ENCODE measurements at places on chromosomes 7 and 10.

DNA sequence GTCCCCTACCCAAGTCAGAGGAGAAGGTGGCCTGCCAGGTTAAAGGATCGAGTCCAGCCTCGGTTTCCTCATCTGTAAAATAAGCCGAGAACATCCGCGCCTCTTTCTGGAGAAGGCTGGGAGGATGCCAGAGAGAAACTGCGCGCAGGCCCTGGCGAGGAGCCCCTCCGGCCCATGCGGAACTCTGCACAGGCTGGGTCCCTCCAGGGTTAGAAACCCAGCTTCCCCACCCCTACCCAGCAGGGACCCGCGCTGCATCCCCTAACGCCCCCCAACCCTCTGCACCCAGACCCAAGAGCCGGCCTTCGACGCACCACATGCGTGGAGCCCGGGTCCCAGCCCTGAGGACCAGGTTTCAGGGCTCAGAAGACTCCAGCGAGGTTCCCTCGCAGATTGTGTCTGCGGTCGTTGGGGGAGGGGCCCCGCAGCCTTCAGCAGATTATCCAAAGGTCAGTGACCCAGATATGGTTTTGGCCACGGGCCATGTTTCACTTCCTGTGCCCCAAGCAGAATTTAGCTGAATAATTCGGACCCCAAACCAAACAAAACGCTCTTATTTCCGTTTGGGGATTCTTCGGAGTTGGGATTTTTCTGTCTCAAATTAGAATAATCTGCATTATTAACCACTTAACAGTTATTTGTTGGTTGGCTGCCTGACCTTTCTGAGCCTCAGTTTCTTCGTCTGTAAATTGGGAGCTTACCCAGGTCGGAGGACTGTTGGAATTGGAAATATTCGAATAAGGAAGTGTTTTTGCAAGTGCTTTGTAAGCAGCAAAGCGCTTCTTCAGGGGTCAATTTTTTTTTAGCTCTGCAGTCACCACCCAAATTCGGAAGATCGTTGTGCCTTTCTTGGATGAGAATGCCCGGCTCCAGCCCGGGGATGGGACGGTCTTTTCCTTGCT lies 167.7 kb downstream of the UBE2H start:
- DNase-seq, result no peak

DNA sequence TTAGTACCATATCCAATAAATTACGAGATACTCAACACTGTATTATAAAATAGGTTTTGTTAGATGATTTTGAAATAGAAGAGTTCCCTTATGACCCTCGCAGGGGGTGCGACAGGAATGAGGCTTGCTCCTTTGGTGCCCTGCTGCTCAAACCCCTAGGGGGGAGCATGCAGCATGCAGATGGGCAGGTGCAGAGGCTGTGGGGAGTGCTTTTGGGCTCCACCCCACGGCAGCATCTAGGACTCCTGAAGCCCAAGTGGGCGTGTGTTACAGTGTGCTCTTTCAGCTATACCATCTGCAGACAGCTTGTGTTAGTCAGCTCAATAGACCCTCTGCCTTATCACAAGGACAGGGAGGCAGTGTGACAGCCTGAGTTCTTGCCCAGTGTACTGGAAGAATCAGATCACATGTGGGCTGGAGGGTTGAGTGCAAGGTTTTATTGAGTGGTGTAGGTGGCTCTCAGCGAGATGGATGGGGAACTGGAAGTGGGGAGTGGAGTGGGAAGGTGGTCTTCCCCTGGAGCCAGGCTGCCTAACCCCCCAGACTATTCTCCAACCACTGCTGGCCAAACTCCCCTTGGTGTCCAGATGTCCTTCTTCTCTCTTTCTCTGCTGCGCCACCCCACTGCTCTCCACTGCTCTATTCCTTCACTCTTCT lies 3.1 kb upstream of the MRC1 start:
- DNase-seq, result peak; percentile 38

DNA sequence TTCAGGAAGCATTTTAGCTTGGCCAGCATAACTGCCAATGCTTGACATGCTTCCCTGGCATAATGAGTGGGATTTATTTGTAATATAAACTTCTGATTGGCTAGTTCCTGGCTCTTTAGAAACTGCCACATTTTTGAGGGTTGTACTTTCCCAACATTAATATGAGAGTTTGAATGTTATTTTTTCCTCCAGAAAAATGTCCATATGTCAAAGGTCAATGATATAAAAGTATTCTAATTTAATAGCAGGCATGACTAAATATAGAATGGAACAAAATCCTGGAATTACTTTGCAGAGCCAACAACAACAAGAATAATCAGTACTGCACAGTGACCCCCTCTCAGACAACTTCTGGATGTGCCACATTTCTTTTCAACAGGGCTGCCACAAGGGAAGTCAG lies 352.6 kb downstream of the PRPF18 start:
- no peak for DNase-seq

GRCh38 chr7:27693794-27694193 lies 31.1 kb upstream of the HIBADH start:
- no peak for DNase-seq

GRCh38 chr10:30662814-30663213 lies 33.3 kb upstream of the LYZL2 start:
- DNase-seq, result no peak

GRCh38 chr7:27560706-27561235 lies 101.9 kb downstream of the HIBADH start:
- no peak for DNase-seq

- DNase-seq, result no peak
Observed at GRCh38 chr10:127548022-127548421, 1.1 kb upstream of the NPS start.

- DNase-seq, result no peak
Observed at GRCh38 chr7:158432369-158433341, 155.0 kb downstream of the PTPRN2 start.

All from activated CD4-positive, alpha-beta T cell treated with anti-CD3 and anti-CD28 coated beads, Interleukin-2, amount 50 U/mL, for 16 hours (primary cell).